ENCODE measurements at places on chromosomes 1 and 21.

GRCh38 chr1:213281640-213282301 lies 230.7 kb downstream of the RPS6KC1 start:
- DNase-seq = no peak

DNA sequence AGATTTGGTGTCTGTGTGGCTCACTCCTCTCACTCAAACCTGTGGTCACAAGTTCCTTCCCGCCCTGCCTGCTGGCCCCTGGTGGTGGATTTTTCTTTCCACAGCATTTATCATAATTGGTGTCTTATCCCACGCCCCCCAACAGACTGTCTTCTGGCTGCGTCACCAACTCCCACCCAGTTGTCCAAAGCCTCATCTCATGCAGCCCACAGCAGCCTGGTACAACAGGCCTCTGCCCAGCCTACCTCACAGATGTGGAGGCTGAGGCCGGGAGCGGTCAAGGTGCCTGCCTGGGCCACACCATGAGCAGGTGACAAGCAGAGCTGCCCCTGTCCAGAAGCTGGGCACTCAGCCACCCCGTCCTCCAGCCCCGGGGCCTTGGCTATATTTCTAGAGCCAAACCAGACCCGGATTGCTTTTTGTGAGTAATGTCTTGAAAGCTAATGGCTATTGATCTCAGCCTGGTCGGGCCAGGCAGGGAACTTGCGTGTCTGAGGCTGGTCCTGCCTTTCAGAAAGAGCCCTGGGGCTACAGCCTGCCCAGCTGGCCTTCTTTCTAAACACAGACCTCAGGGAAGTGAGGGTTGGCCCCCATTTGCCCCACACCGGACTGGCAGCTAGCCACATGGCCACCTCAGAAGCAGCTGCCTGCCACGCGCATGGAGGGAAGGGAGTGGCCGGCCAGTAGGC lies 2.6 kb downstream of the KCNAB2 start:
- DNase-seq = no peak

DNA sequence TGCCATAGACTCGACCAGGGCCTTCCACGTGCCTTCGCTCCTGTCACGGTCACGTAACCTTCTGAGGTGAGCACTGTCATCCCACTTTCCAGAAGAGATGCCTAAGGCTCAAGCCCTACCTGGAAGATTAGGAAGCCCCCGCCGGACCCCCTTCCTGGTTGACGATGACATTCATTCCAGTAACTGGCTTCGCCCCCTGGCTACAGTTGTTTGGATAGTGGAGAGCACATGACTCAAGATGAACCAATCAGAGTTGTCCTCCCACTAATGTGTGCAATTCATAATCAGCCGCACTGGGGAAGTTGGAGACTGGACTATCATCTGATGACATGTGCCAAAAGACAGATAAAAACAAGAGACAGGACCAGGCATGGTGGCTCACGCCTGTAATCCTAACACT lies 104.0 kb upstream of the GJB5 start:
- DNase-seq = no peak

DNA sequence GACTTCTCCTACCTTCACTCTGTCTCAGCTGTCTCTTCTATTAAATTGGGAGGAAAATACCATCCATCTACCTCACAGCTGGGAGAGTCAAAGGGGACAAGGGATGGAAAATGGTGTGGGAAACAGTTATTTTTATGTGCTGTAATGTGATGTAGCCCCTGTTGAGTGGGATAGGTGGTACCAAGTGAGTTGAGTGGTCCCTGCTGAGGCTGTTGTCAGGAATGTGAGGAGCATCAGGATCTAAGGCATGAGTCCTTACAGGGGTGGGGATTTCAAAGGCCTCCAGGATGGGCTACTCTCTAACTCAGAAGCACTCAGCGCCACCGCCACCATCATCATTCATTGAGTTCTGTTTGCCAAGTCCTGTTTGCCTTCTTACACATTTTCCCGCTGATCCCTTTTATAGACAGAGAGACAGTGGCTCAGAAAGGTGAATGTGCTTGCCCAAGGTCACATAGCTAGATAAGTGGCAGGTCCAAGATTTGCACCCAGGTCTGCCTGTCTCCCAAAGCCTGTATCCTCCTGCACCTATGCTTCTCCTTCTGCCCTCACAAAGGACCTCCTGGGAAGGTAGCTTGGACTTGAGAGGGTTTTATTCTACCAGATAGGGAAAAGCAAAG lies 4.6 kb upstream of the ID3 start:
- DNase-seq = no peak

DNA sequence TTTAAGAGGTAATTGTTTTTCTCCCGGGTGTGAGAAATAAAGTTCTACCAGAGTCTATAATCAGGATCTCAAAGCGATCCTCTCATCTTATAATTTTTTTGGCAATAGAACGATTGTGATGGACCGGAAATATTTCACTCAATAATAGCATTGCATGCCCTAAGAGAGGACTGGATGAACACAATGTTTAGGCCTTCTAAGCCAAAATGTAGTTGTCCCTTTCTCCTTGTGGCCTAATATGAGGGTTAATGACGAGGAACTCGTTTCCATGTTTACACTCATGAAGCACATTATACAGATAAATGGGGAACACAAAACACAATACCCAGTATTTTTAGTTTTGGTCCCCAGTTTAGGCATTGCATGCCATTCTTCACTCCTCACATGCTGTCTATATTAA lies 5.9 kb downstream of the TBX15 start:
- DNase-seq = no peak

- DNase-seq = peak; percentile 33
These were observed 25.3 kb downstream of the CLSTN1 start for GRCh38 chr1:9798236-9799130.

DNA sequence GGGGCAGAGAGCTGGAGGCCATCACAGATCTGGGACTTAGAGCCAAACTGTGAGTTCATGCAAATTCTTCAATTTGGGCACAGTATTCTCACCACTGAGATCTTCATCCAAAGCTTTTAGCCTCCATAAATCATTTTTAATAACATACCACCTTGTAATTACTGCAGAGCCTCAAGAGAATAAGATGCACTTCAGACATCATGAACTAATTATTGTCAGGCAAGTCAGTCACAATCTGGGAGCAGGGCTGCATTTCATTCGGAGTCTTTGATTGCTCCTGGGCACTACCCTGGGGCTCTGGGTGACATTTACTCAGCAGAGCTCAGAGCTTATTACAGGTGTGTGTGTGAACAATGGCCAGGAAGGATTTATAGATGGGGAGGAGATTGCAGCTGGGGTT lies 623.7 kb downstream of the PTPRU start:
- DNase-seq = no peak

GRCh38 chr1:61887076-61887867 lies 145.0 kb downstream of the PATJ start:
- DNase-seq = peak; percentile 18

- DNase-seq = no peak
These were observed 51.8 kb upstream of the SLC16A1 start for GRCh38 chr1:113007706-113008364.

GRCh38 chr21:41845310-41846032 lies 33.7 kb downstream of the PRDM15 start:
- DNase-seq = peak; percentile 51

DNA sequence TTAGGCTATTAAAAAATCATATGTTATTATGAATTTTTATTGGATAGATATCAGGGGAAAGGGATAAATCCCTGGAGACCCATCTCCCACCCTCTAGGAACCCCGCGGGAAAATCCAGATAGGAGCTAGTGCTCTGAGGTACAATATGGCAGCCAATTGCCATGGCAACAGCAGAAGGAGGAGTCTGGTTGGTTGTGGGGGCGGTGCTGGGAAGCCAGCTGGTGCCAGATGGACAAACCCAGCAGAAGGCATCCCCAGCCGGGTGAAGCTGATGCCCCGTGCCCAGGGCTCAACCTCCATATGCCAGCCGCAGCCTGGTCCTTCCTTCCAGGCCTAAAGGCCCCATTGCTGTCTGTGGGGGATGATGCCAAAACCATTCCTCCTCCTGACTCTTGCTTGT lies 38.3 kb downstream of the RHBG start:
- DNase-seq = no peak

DNA sequence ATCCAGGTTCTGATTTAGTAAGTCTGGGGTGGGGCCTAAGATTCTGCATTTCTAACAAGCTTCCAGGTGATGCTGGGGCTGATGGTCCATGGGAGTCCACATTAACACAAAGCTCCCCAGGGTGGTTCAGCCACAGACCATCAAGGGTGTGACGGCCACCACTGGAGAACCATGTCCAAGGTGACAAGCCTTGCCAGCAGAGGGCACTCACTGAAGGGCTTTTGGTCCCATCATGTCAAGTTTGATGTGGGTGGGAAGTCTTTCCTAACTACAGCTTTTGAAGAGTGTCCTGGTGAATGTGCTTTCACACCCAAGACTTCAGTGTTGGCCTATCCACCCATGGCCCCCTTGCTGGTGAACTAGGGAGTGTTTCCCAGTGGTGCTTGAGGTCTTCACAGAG lies 67.1 kb downstream of the UBE2T start:
- no peak for DNase-seq

DNA sequence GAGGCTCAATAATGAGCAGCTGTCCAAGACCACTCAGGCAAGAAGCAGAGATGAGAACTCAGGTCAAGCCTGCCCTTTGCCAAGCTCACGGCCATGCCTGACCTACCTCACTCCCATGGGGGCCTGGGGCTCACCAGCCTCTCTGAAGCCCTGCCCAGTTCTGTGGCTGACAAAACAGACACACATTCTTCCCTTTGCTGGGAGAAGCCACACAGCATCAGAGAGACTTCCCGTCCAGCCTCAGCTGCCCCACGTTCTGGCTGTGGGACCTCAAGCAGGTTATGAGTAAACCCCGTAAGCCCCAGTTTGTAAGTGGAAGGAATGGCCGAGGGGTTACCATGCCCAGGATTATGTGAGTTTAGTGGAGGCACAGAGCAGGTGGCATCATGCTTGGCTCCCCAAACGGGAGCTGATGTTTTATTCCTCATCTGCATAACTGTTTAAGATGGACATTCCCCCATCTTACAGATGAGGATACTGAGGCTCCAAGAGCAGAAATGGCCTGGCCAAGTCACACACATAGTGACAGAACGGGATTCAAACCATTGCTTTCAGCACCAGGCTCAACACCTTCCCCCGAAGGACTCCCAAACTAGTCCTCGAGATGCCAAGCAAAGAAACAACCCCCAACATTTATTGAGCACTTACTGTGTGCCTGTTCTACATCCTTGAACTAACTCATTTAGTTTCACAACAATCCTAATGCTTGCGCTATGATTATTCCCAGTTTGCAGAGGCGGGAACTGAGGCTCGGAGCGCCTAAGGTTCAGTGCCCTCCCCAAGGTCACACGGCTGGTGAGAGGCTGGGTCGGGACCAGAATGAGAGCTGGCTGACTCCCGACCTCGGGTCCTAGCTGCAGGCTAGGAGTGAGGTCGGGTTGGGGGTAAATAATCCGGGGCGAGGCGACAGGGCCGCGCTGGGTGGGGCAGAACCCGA lies 49.1 kb upstream of the LAPTM5 start:
- no peak for DNase-seq

GRCh38 chr21:16605597-16605996 lies 875.8 kb downstream of the USP25 start:
- DNase-seq = peak; percentile 36

DNA sequence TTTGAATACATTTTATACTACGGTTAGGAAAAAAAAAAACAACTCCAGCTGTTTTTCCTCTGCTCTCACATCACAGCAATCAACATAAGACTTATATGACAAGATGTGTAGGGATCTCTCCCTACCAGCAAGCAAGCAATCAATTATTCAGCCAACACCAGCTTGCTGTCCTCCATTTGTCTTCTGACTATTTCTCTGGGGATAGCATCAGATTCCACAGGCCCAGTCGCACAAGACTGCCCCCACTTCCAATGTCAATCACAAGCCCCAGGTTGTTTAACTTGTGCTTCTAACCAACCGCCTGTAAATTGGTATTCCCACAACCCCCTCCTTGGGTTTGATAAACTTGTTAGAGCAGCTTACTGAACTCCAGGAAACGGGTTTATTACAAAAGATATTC lies 873.1 kb upstream of the TMPRSS15 start:
- no peak for DNase-seq

DNA sequence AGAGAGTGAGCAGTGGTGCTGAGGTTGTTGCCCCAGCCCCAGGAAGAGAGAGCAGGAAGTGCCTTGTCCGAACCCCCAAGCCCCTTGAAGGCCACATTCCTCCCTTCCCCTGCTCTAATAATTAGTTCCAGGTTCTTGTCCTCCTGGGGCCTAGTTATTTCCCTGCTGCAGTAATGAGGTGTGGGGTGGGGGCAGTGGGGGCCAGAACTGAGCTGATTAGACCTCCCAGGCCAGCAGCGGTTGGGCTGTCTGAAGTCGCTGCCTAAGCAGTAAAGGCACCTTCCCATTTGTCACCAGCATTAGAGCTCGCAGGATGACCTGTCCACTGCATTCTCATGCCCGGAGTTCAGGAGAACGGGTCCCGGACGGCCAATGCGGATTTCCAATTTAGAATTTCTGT lies 186.5 kb upstream of the CSF3R start:
- DNase-seq = no peak

DNA sequence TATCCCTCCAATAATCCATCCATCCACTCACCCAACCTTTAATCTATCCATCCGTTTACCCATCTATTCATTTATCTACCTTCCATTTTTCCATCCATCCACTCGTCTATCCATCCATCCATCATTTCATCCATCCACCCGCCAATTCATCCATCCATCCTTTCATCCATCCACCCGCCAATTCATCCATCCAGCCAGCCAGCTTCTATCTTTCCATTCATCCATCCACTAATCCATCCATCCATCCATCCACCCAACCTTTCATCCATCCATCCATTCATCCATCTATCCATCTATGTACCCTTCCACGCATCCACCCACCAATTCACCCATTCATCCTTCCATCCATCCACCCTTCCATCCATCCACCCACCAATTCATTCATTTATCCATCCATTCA lies 10.5 kb upstream of the CASZ1 start:
- DNase-seq = no peak

DNA sequence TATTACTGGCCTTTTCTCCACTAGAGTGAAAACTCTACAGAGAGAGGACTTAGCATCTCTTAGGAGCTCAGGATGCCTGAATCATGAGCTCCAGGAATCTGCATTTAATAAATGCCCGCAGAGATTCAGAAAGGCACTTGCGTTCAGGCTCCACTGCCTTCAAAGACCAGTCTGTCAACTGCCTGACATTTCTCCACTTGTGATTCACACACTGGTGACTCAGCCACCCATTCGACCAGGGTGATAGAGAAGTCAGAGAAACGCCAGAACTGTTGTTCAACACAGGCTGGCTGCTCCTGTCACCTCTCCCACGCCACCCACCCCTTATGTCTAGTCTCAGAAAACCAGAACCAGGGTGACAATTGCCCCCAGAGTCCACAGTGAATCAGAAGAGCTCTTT lies 26.9 kb upstream of the LBR start:
- DNase-seq = peak; percentile 82

GRCh38 chr1:81869307-81869706 lies 68.6 kb downstream of the ADGRL2 start:
- no peak for DNase-seq

- DNase-seq = no peak
These were observed 109.1 kb downstream of the SLC45A1 start for GRCh38 chr1:8426996-8427395.

- no peak for DNase-seq
These were observed 29.1 kb upstream of the F13B start for GRCh38 chr1:197096137-197096536.
